ENCODE measurements at places on chromosomes 6 and 20.

GRCh38 chr20:309306-309840 is 12.0 kb downstream of the ZCCHC3 start:
- peak; percentile 81 for DNase-seq

DNA sequence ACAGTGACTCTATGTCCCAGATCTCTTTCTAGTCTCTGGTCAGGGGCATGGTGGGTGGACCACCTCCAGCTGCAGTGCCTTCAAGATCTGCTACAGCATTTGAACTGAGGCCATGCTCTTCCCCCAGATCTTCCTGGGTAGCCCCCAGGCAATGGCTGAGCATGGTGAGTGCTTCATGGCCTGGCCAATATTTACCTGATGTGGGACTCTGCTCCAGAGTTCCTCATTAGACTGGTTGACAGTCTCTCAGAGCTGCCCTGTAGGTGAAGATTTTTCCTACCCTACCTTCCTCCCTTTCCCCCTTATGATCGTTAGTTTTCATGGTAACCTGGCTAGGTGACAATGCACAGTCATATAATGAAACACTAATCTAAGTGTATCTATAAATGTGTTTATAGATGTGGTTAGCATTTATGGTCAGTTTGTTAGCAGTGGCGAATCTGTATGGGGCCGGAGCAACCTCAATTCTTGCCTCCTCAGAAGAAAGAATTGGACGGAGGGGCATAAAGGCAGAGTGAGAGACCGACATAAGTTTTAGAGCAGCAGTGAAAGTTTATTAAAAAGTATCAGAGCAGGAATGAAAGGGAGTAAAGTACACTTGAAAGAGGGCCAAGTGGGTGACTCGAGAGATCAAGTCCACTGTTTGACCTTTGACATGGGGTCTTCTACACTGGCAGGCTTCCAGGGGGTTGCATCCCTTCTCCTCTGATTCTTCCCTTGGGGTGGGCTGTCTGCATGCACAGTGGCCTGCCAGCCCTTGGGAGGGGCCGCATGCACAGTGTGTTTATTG is 256.3 kb downstream of the CD83 start:
- DNase-seq, result peak; percentile 15

- no peak for DNase-seq
These were observed 7.5 kb upstream of the RREB1 start for GRCh38 chr6:7100072-7100752.

- DNase-seq, result peak; percentile 62
These were observed 86.4 kb upstream of the RIPOR2 start for GRCh38 chr6:25022140-25022553.

GRCh38 chr6:26130581-26131249 is 43.5 kb downstream of the HFE start:
- DNase-seq, result no peak

DNA sequence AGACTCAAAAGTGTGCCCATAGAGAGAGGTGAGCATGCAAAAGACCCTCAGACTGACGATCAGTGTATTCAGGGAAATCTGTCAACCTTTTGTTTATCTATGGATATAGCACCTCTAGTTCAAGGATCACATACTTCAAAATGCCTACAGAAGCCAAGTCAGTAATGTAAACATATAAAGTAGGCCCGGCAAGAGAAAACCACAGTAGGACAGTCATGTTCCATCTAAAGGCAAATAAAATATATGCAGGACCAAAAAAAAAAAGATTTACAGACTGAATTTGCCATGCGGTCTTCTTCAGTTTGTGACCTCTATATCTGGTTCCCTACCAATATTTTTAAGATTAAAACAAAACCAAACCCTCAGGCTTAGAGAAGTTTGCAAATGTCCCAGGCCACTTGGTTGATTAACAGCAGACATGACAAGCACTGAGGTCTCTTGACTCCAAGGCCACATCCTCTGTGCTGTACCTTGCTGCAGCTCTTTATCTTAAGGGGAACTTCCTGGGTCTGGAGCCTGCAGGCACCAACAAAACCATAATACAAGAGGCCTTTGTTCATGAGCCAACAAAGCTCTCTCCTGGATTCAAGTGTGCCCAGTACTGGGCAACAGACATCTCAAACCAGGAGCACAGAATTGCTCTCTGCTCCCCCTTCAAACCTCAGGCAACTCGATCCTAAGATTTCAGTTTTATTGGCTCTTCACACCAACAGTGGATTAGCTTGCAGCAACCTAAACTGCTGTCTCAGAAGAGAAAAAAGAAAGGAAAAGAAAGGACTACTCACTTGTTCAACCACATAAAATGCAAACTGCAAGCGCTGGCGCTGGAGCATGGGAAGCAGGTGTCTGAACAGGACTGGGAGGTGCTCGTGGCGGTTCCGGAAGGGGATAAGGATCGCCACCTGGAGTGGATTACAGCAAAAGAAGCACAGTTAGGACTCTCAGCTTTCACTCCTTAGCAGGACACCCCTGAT is 71.7 kb downstream of the B4GALT5 start:
- DNase-seq, result no peak

DNA sequence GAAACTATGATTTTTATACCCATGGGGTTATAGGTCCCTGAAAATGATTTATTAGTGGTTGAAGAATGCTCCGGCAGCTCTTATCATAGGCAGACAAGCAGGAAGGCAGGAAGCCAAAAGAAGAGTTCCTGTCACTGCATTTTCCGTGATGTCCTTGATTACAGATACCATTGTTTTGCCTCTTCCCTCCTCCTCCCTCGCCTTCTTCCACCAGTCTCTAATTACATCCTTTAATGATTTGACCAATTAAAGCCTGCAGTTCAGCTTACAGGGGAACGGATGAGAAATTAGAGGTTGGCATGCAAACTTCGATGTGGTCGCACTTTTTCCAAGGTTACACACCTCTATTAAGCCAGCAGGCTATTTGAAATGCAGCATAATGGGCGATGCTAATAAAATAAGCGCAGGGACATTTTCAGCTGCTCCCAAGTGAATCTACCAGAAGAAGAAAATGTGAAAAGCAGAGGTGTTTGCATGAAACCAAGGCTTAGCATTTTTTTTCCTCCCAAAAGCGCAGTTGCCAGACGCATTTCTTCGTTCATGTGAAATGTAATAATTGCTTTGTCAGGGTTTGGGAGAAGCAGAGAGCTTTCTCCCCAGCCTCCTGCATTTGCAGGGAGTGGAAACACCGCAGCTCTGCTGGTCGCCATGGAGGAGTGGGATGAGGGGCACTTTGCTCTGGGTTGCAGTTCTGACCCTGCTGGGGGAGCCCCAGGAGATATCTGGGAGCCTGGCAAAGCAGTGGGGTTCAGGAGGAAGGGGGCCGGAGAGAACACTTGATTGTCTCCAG is 6.0 kb downstream of the NOX3 start:
- DNase-seq, result peak; percentile 53

DNA sequence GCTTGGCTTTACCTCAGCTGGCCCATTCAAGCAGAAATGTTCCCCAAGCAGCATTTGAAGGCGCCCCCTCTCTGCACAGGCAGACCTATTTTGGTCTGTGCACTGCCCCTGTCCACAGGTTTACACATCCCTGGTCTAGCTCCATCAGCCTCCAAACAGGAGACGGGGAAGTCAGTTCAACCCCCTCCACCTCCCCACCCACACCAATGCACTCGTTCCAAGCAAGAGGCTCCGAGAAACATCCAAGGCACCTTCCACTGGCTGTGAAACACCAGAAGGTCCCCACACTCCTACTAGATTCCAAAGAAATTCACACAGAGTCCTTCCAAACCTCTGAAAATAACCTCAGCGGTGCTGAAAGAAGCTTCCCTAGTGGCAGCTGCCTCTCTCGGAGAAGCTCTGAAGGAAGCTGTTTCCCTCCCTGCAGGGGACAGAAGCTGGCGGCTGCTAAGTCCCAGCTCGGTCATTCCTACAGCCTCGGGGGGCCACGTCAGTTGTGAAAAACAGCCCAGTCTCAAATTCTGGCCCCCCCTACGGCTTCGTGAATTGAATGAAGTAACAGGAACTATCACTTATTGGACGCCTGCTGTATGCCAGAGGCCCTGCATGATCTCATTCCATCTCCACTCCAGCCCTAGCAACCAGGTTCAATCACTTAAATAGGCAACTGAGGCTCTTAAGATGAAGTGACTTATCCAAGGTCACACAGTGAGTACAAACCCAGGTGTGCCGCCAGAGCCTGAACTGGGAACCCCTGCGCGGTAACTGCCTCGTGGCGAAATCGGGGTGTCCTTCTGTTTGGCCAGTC is 815 bp downstream of the SPATA2 start:
- DNase-seq, result peak; percentile 46

DNA sequence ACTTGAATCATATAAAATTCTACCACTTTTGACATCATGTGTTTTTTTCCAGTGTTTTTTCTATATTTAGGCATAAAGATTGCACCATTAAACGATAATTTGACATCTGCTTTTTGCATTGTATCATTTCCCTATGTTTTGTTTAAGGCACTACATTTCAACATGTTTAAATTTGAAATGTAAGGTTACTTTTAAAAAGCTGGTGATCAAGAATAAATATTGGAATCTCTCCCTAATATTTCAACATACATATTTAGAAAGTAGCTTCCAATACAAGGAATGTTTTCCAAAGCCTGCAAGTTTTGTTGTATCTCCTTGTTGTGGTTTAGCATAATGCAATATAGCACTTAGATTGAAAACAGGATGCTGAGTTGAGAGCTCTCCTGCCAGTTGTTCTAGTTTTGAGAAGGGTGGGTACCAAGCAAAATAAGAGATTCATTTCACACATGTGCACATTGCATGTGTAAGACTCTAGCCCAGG is 76.5 kb downstream of the SYNJ2 start:
- DNase-seq, result no peak

GRCh38 chr6:168619560-168620314 is 178.8 kb downstream of the SMOC2 start:
- DNase-seq, result no peak

Data from M059J (cell line).